ENCODE measurements at places on chromosomes 13 and 19. TPM values are rescaled to one million over a fixed set of nuclear protein-coding genes. Genes with fewer than 3 reads are reported as not detected.

KASH5 gene
- not detected for total RNA-seq

FFAR2 gene
- not detected for total RNA-seq

MFSD12 gene
- total RNA-seq, result 164 TPM

FCGBP gene
- 1.0 TPM for total RNA-seq

THSD1 gene
- total RNA-seq, result 9.1 TPM
